CD4-positive, alpha-beta T cell treated with Interleukin-4 for 1 hour (primary cell): ENCODE measurements at places on chromosomes 2 and 18.

DNA sequence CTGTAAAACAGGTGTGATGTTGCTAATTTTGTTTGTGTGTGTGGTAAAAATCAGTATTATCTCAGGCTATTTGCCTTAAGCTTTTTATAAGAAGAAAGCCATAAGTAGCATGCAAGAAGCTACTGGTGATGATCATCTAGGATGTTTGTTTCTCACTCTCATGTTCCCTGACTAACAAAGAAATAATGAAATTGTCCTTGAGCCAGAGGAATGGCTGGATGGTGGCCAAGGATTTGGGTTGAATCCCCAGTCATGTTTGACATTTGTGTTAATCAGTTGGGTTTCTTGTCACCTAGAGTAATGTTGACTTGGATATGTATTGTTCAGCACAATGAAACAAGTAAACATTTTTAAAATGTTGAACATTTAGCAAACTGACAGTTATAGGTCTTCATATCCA lies 496.8 kb upstream of the ZEB2 start:
- DNase-seq, result no peak

DNA sequence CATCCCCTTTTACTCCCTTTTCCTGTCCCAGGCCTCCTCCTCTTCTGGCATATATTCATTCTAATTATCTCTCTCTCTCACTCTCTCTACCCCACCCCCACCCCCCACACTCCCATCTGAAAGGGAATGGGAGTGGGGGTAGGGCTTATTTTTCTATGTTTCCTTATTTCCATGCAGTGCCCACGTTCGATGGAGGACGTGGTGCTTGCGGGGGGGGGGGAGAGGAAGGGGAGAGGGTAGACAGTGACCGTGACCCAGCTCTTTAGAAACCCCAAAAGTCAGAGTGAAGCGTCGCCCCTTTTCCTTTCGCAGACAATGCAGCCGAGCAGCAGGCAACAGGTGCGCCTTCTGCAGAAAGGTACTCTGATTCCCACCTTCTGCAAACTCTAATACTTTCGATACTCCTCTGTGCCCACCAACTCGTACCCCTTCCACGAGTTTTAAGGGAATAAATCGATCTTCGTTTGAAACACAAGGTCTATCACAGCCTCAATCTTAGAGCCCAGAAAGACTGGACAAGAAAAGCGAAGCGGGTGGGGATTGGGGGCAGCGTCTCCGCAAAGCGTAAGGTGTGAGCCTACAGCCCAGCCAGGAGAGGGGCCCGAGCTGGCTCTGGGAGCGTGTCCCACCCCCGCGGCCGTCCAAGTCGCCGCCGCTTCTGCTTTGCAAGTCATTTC lies 891 bp upstream of the NR4A2 start:
- DNase-seq, result peak; percentile 61

DNA sequence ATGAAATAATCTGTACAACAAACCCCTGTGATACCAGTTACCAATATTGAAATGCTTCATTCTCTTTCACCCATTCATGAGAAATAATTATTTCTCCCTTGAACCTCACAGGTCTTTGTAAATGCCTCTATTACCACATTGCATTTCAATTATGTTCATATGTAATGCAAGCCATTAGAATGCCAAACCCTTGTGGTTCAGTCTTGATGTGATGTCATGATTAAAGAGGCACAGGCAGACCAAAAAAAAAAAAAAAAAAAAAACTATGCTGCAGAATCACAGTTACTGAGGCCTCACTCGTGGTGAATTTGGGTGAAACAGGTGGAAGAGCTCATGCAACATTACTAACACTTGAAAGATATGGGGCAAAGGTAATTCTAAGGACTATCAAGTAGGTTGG lies 9.4 kb upstream of the EPG5 start:
- no peak for DNase-seq

DNA sequence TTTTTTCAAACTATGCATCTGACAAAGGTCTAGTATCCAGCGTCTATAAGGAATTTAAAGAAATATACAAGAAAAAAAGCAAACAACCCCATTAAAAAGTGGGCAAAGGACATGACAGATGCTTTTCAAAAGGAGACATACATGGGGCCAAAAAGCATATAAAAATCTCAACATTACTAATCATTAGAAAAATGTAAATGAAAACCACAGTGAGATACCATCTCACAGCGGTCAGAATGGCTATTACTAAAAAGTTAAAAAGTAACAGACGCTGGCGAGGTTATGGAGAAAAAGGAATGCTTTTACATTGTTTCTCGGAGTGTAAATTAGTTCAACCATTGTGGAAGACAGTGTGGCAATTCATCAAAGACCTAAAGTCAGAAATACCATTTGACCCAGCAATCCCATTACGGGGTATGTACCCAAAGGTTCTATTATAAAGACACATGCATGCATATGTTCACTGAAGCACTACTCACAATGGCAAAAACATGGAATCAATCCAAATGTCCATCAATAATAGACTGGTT lies 643.1 kb upstream of the LRRTM1 start:
- no peak for DNase-seq

GRCh38 chr2:161246281-161246680 lies 61.9 kb upstream of the PSMD14 start:
- no peak for DNase-seq

- DNase-seq, result no peak
These were observed 52.4 kb upstream of the AGPS start for GRCh38 chr2:177340158-177340557.
